H1 (cell line): ENCODE measurements at places on chromosomes 2 and 18. TPM values are rescaled to one million over a fixed set of nuclear protein-coding genes. Genes with fewer than 3 reads are reported as not detected.

ACADL gene
- 0.34 and 0.40 TPM in 2 replicates for total RNA-seq

REEP1 gene
- total RNA-seq, result 1.5 TPM in 2 replicates

ZNF385B gene
- total RNA-seq, result 2.9 and 3.7 TPM in 2 replicates

MC2R gene
- total RNA-seq, result not detected in 2 replicates

GALR1 gene
- 0.98 and 1.6 TPM in 2 replicates for total RNA-seq

DNA sequence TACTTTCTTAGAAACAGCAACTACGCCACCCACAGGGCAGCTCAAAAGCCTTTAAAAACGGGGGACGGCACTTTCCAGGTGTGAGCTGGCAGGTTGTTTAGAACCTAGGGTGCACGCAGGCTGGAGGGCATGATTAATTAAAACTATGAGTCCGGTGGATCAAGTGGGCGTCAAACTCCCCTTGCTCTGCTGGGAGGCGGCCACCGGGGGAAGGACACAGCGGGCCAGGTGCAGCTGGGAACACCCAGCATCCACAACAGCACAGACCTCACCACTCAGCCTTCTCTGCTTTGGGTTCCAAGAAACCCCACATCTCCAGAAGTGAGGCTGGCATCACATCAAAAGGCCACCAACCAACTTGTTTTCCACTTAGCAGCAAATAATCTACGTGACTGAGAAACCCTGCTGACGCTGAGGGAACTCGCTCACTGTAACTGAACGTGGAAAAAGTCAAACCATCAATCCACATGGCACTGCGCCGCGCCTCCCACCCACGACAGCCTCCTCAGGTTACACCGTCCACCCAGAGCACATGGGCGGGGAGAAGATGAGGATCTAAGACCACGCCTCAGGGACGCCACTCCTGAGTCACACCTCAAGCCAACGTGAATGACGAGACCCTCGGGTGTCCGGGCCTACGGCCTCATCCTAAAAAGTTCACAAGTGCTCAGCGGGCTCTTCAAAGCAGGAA lies 118.2 kb downstream of the ZNF516 start:
- no peak for DNase-seq
- H3K27me3 ChIP-seq, result no peaks in the 10 kb centered on the region
- H3K4me3 ChIP-seq, result no peak overlapping the region

DNA sequence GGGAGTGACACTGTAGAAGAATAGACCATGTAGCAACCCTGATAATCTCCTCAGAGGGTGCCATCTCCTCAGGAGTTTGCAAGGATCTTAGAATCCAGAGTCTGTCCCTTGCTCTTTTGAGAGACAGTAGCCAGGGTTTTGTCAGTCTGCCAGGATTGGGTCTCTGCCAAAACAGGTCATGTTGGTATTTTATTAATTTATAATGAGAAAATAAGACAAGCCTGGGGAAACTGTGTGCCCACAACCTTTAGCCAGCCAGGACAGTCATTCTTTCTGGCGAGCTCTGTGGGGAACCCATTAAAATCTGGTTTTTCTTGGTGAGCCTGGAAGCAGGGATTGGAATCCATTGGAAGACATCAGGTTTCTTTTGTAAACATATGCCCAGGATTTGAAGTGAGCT lies 78.6 kb downstream of the PTPRM start:
- no peak overlapping the region for H3K27ac ChIP-seq
- peaks cover 4% of the 10 kb centered on the region; the same call in 1 of the 2 replicates for H3K4me1 ChIP-seq
- no peaks in the 10 kb centered on the region for H3K36me3 ChIP-seq
- no peak overlapping the region for H3K4me3 ChIP-seq
- DNase-seq, result no peak

GRCh38 chr2:179936141-179936540 lies 71.0 kb downstream of the CWC22 start:
- no peaks in the 10 kb centered on the region for H3K36me3 ChIP-seq
- no peak for DNase-seq
- H3K27ac ChIP-seq, result no peak overlapping the region
- H3K4me1 ChIP-seq, result peaks cover 2% of the 10 kb centered on the region; the same call in 1 of the 2 replicates

DNA sequence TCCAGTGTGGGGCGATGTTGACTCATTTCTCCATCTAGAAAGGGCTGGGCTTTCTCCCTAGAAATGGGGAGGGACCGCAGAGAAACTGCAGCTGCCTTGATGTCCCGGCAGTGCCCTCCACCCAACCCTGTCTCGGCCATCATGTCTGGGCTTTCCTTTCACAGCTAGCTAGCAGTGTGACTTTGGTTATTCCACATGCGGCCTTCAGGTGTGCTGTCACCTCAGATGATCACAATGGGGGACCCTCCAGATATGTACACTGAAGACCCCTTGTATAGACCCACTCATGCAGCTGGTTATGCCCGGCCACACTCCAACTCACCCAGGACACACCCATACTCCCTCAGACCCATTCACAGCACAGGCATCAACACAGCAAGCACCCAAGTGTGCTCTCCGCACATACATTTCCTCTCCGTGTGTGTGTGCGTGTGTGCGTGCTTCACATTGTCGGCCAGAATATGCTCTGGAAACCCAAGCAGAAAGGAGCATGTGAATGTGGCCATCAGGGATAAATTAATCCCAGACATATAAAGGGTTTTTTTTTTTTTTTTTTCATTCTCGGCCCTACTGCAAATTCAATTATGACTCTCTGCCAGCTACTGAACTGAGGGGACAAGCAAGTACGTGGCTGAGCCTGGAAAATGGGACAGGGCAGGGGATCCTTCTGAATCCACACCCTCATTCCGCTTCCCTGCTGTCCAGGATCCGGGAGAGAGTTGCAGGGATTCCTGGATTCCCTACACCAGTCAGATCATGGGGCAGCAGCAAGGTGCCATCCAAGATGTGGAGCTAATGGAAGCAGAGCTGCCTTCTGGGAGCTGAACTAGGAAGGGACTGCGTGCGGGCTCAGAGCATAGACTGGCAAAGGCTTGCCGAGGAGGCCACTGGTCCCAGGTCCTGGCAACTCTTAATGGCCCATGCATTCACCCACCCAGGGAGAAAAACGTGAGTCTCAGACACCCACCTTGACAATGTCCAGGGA lies 240.2 kb downstream of the DYSF start:
- no peak overlapping the region for H3K4me3 ChIP-seq
- H3K27ac ChIP-seq, result peak overlapping the region; percentile 2; the same call in 1 of the 2 replicates
- peaks cover 7% of the 10 kb centered on the region for H3K4me1 ChIP-seq
- no peaks in the 10 kb centered on the region for H3K27me3 ChIP-seq
- DNase-seq, result no peak

DNA sequence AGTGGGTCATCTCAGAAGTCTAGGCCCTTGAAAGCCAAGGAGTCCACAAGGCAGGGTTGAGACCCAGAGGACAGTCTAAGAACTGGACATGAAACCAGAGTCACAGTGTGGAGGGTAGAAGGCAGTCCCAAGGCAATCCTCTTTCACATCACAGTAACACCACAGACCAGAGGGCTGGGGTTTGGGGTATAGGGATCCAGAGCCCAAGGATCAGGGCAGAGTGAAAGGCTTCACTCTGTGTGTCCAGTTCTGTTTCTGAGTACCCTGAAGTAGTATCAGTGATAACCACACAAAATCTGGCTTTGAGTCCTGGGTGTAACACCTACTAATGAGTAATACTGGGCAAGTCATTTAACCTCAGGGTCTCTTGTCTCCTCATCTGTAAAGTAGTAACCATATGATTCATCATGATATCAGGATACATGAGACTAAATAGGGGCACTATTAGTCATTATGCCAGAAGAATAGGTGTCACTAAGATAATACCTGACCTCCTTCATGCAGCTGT lies 91.0 kb downstream of the ICA1L start:
- H3K4me1 ChIP-seq, result no peaks in the 10 kb centered on the region
- no peak overlapping the region for H3K27ac ChIP-seq
- DNase-seq, result no peak
- no peaks in the 10 kb centered on the region for H3K27me3 ChIP-seq

- no peaks in the 10 kb centered on the region for H3K27me3 ChIP-seq
- H3K36me3 ChIP-seq, result no peaks in the 10 kb centered on the region
- no peak overlapping the region for H3K27ac ChIP-seq
- H3K4me3 ChIP-seq, result no peak overlapping the region
- DNase-seq, result no peak
Observed at GRCh38 chr18:22538426-22538825, 120.7 kb upstream of the CTAGE1 start.

DNA sequence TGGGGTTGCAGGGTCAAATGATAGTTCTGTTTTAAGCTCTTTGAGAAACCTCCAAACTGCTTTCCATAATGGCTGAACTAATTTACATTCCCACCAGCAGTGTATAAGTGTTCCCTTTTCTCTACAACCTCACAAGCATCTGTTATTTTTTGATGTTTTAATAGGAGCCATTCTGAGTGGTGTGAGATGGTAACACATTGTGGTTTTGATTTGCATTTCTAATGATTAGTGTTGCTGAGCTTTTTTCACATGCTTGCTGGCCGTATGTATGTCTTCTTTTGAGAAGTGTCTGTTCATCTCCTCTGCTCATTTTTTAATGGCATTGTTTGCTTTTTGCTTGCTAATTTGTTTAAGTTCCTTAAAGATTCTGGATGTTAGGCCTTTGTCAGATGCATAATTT lies 107.7 kb downstream of the PDE11A start:
- H3K27ac ChIP-seq, result no peak overlapping the region
- H3K36me3 ChIP-seq, result no peaks in the 10 kb centered on the region
- no peak for DNase-seq
- H3K4me1 ChIP-seq, result no peaks in the 10 kb centered on the region

DNA sequence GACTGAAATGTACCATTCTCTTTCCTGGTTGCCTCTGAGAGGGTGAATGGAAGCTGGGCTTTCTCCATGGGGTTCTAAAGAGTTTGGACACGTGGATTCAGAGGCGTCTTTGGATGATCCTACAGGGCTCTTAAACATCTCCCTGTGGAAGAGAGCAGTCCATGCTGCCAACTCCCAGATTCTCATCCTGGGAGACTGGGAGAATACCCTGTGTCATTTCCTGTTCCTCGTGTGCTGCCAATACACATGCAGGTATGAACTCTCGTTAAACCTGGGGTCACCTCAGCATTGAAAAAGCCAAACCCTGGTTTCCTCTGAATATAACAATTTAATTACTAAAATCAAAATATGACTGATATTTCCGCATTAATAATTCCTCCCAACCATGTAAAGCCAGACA lies 73.3 kb upstream of the NT5C1B start:
- H3K4me3 ChIP-seq, result no peak overlapping the region
- no peaks in the 10 kb centered on the region for H3K36me3 ChIP-seq
- H3K27me3 ChIP-seq, result no peaks in the 10 kb centered on the region
- DNase-seq, result no peak

- H3K4me3 ChIP-seq, result peak overlapping the region; percentile 72
- no peaks in the 10 kb centered on the region for H3K36me3 ChIP-seq
- no peaks in the 10 kb centered on the region for H3K4me1 ChIP-seq
- DNase-seq, result no peak
Observed at GRCh38 chr2:227472265-227473121, 537 bp downstream of the AGFG1 start.

- H3K36me3 ChIP-seq, result no peaks in the 10 kb centered on the region
- H3K27me3 ChIP-seq, result no peaks in the 10 kb centered on the region
- H3K4me1 ChIP-seq, result 0 out of 2 replicates have a peak, but pooled peaks cover 3% of the 10 kb centered on the region
- H3K4me3 ChIP-seq, result no peak overlapping the region
- no peak overlapping the region for H3K27ac ChIP-seq
Observed at GRCh38 chr18:48534364-48534763, 4.5 kb upstream of the CTIF start.

DNA sequence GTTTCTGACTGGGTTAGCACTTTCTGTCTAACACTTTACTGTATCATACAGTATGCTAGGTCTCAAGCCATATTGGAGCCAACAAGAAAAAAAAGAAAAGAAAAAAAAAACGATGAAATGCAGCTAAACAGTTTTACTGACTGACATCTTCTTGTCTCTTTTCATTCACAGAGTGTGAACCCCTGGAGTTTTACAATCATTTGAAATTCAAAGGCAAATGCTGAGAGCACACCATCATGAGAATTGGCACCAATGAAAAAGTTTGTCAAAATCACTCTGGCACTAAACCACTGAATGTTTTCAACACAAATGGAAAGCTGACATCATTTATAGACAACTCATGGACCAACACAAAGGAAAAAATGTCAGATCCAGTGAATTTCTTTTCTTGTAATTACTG lies 513.3 kb downstream of the LRRTM4 start:
- no peak overlapping the region for H3K4me3 ChIP-seq
- DNase-seq, result no peak
- no peak overlapping the region for H3K27ac ChIP-seq
- H3K36me3 ChIP-seq, result no peaks in the 10 kb centered on the region

- no peak overlapping the region for H3K27ac ChIP-seq
- peaks cover 9% of the 10 kb centered on the region; the same call in 1 of the 2 replicates for H3K4me1 ChIP-seq
- no peaks in the 10 kb centered on the region for H3K27me3 ChIP-seq
- no peak overlapping the region for H3K4me3 ChIP-seq
- no peak for DNase-seq
- peaks cover 25% of the 10 kb centered on the region for H3K36me3 ChIP-seq
Observed at GRCh38 chr2:1681323-1682180, 62.8 kb downstream of the PXDN start.

- H3K36me3 ChIP-seq, result no peaks in the 10 kb centered on the region
- no peak overlapping the region for H3K27ac ChIP-seq
- peaks cover 3% of the 10 kb centered on the region; the same call in 1 of the 2 replicates for H3K4me1 ChIP-seq
- no peak for DNase-seq
- H3K27me3 ChIP-seq, result no peaks in the 10 kb centered on the region
- H3K4me3 ChIP-seq, result no peak overlapping the region
Observed at GRCh38 chr2:66523377-66523969, 88.5 kb downstream of the MEIS1 start.

- no peak overlapping the region for H3K27ac ChIP-seq
- H3K36me3 ChIP-seq, result no peaks in the 10 kb centered on the region
- no peaks in the 10 kb centered on the region for H3K27me3 ChIP-seq
Observed at GRCh38 chr2:143083636-143084035, 45.6 kb upstream of the ARHGAP15 start.

DNA sequence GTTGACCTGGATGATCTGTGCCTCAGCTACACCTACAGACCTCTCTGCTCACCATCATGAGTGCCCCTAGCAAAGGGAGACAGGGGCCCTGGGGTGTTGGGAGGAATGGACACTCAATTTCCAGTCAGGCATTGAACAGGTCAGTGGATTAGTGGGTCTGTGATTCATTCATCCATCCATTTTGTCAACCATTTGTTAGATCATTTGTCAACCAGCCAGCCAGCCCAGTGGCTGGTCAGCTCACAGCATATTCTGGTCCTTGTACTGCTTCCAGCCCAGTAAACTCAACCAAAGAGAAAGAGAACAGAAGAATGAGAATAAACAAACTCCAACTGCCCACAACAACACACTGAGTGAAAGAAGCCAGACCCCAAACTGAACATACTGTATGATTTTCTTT lies 4.6 kb upstream of the KLF11 start:
- DNase-seq, result no peak
- H3K27me3 ChIP-seq, result peaks cover 9% of the 10 kb centered on the region
- no peak overlapping the region for H3K27ac ChIP-seq
- no peaks in the 10 kb centered on the region for H3K36me3 ChIP-seq
- H3K4me3 ChIP-seq, result no peak overlapping the region

DNA sequence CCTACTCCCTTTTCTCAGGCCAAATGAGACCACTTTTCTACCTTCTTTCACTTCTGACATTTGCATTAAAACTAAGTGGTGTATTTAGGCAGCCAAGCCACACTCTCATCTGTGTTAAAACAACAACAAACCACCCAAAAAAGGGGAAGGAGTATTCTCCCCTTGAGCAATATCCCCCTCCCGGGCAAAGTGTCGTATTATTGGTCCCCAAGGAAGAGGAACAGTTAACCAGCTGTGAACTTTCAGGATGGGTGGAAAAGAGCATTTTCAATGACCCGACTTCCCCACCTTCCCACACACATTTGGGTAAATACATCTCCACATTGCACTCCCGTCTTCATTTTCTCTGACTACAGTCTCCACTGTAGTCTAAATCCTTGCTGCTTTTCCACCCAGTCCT lies 44.3 kb downstream of the FEZ2 start:
- peaks cover 18% of the 10 kb centered on the region for H3K36me3 ChIP-seq
- no peak overlapping the region for H3K27ac ChIP-seq
- H3K27me3 ChIP-seq, result no peaks in the 10 kb centered on the region
- H3K4me3 ChIP-seq, result no peak overlapping the region
- no peak for DNase-seq
- no peaks in the 10 kb centered on the region for H3K4me1 ChIP-seq
